ENCODE measurements at places on chromosomes 7 and 10.

GRCh38 chr7:25031007-25031406 lies 51.0 kb upstream of the OSBPL3 start:
- no peak for DNase-seq

- DNase-seq, result no peak
Observed at GRCh38 chr10:26799342-26799741, 61.4 kb downstream of the ABI1 start.

DNA sequence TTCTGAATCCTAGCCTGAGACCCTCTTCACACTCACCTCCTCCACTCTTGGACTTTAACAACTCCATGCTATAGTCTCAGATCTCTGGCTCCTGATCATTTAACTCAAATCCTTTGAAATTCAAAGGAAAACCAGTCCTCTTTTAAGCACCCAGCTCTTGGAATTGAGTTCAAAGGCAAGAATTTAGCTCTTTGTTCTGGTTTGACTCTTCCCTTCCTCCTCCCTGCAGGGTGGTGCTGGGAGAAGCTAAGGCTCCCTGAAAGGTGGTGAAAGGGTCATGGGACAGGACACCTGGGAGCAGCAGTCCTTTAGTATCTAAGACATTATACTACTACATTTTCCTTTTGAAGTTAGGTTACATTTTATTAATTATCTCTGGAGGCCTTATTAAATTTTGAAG lies 259.4 kb downstream of the CCSER2 start:
- no peak for DNase-seq

GRCh38 chr10:73576178-73576889 lies 14.8 kb downstream of the USP54 start:
- no peak for DNase-seq

DNA sequence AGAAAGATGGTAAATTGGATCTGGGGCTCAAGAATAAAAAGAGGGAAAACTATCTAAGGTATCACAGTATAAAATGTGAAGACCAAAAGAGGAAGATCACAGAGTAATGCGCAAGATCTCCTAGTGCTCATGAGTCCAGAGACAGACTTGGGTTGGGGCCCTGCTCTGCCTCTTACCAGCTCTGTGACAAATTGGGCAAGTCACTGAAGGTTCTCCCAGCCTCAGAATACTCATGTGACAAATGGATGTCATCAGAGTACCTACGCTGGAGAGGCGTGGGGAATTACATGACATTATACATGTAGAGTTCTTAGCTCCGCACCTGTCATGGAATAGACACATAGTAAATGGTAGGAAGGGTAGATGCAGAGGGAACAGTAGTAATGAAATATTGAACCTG lies 124.4 kb downstream of the DOCK4 start:
- no peak for DNase-seq

GRCh38 chr10:123717336-123717735 lies 51.2 kb downstream of the GPR26 start:
- DNase-seq, result no peak

DNA sequence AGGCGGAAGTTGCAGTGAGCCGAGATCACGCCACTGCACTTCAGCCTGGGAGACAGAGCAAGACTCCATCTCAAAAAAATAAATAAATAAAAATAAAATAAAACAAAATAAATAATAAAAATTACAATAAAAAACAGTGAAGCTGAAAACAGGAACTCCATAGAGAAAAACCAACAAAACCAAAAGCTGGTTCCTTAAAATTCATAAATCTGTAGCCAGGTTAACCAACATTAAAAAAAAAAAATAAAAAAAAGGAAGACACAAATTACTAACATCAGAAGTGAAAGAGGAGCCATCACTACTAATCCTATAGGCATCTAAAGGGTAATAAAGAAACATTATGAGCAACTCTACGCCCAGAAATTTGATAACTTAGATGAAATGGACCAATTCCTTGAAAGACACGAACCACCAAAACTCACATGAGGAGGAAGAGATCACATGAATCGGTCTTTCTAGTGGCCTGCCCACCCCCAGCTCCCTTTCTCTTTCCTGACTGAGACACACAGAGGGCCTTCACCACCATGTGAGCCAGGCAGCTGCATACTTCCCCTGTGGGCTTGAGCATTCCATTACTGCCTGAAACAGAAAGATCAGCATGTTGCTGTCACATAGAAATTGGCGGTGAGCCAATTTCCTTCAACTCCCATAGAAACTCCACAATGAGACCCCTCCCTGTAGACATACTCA lies 208.7 kb downstream of the MAD1L1 start:
- no peak for DNase-seq

GRCh38 chr7:155466142-155466813 lies 8.3 kb downstream of the EN2 start:
- DNase-seq, result no peak

DNA sequence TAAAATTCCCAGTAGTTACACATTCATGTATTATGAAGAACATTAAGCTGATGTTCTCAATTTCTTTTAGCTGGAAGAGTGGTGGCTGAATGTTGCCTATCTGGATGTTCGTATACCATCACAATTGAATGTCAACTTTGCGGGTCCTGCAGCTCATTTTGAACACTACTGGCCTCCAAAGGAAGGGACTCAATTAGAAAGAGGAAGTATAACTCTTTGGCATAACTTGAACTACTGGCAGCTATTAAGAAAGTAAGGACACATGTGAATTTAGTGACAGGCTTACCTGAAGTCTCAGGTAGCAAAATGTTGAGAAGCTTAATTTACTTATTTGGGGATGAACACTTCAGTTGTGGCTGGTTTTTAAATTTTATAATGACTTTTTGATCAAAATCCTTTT lies 15.9 kb downstream of the CROT start:
- DNase-seq, result no peak

DNA sequence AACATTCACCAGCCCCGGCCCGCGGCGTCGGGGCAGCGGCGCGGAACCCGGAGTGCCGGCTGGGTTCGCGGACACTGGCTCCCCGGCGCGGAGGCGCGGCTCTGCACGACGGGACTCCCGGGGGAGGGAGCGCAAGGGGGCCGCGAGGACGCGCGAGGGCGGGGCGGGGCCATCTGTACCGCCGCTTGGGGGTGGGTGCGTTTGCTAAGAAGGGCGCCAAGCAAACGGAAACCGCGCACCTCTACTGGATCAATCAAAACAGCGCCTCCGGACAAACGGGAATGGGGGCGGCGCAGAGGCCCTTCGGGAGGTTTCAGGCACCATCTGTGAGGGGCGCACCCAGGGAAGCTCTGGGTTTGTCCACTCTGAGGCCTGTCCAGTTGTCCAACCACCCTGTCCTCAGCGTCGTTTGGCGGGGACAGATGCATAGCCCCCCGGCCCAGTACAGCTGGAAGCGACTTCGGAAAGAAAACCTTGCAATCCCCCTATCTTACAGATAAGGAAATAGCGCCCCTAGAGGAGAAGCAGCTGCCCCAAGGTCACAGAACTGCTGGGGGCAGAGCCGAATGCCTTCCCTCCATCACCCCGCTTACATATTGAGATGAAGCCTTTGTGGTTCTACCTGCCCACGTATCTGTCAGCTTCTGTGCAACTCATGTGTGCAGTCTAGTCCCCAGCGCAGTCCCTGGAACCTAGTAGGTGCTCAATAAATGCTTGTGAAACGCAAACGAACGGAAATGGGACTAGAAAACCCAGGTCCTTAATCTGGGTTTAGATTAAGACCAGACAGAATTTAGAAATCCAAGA lies 10.7 kb upstream of the SLIT1 start:
- DNase-seq, result peak; percentile 76

GRCh38 chr7:132162556-132163144 lies 413.6 kb downstream of the PLXNA4 start:
- no peak for DNase-seq

- DNase-seq, result no peak
Observed at GRCh38 chr7:158763454-158764033, 58.9 kb upstream of the NCAPG2 start.

DNA sequence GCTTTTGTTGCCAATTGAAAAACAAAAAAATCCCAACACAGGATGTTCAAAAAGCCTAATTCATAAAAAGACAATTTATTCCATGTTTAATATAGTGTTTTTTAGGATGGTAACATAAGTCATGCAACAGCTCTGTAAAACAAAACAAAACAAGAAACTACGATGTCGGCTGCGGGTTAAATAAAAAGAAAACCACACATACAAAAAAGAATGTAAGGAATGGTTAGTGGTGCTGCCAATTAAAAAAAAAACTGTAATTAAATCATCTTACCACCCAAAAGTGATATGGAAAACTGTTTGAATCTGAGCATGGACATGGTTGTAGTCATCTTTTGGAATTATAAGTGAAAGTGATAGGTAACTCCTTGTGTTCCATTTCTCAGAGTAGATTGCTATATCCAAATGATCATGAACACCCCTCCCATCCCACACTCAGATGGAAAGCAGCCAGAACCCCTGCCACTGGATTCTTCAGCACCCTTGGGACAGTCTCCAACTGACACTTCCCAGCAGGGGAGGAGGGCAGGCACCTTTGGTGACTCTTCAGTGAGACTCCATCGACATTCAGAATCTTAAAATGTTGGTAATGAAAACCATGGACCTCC lies 14.3 kb upstream of the DAGLB start:
- DNase-seq, result no peak

- DNase-seq, result no peak
Observed at GRCh38 chr10:62625484-62625883, 179.0 kb upstream of the ADO start.

- DNase-seq, result no peak
Observed at GRCh38 chr7:49398236-49398635, 375.2 kb upstream of the VWC2 start.

- no peak for DNase-seq
Observed at GRCh38 chr10:30151581-30152389, 92.4 kb upstream of the JCAD start.

GRCh38 chr7:141355032-141355431 lies 196.2 kb upstream of the AGK start:
- no peak for DNase-seq

- DNase-seq, result no peak
Observed at GRCh38 chr10:112335111-112335867, 38.6 kb upstream of the ACSL5 start.

DNA sequence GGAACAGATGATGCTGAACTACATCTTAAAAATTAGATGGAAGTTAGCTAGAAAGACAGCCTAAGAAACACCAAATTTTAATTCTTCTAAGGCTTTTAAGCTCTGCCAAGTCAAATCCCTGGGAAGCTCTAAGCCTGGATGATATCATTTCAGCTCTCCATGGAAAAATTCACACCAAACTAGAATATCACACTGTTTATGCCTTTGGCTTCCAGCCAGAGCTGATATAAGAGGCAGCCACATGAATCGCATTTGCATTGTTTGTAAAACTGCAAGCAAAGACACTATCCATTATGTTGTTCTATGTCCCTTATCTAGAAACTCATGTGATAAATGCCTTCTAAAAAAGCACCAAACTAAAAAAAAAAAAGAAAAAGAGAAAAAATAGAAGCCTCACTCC lies 430.4 kb downstream of the GRID1 start:
- no peak for DNase-seq

- no peak for DNase-seq
Observed at GRCh38 chr10:13066527-13066926, 33.4 kb upstream of the OPTN start.

DNA sequence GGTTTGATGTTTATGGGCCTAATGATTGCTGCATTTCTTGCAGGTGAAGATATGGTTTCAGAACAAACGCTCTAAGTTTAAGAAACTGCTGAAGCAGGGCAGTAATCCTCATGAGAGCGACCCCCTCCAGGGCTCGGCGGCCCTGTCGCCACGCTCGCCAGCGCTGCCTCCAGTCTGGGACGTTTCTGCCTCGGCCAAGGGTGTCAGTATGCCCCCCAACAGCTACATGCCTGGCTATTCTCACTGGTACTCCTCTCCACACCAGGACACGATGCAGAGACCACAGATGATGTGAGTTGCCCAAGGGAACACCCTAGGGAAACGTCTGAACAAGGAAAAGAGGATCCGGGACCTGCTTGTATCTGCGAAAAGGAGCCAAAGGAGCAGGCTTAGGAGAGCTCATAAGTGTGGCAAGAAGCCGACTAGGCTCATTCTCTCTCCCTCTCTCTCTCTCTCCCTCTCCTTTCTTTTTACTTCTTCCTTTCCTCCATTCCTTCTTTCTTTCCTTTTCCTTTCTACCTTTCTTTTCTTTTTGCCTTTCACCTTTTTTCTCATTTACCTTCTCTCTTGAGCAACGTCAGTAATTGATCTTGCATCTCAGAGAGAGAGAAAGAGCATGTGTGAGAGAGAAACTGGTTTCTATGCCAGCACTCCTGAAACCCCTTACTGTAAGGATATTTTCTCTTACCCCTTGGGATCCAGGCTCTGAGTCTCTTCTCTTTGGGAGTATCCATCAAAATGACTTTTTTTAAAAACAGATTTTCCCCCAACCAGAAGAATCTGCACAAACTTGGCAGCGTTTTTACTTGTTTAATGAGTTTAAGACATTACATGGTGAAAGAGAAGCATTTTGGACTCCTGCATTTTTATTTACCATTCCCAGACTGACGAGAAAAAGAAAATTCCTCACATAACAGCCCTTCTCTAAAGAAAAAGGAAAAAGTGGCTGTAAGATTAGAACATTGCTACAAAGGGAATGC lies 4.7 kb downstream of the DLX6 start:
- DNase-seq, result no peak

GRCh38 chr7:29071203-29071874 lies 75.0 kb downstream of the CPVL start:
- DNase-seq, result no peak

GRCh38 chr7:50678586-50678985 lies 104.1 kb downstream of the GRB10 start:
- no peak for DNase-seq

GRCh38 chr10:35470925-35471315 lies 134.2 kb upstream of the GJD4 start:
- DNase-seq, result no peak

DNA sequence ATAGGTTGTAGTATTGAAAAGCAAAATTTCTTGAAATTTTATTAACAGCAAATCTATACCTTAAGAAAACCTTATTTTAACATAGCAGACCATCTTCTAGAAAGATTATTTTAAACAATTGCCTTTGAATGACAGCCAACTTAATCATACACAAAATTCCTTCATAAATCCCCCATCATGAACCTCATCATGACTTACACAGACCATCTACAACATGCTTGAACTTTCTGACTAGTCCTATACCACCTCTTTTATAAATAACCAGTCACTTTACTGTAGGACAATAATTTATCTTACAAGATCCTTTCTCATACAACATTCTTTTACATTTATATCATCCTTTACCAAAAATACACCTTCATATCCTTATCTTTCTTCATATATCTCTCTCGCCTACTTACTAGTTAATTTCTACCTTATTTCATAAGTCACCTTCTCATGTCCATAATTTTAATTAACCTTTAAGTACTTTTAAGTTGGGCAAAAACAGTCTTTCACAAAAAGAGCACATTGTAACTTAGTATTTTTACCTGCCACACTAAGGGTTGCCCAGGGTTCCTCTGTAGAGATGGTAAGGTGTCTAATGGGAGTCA lies 16.6 kb upstream of the PTN start:
- no peak for DNase-seq

Data from posterior cingulate gyrus (tissue), 11 donors.